Activated naive CD8-positive, alpha-beta T cell treated with anti-CD3 and anti-CD28 coated beads for 36 hours (primary cell): ENCODE measurements at places on chromosomes 1 and 21. TPM values are rescaled to one million over a fixed set of nuclear protein-coding genes. Genes with fewer than 3 reads are reported as not detected.

GRCh38 chr21:16418226-16418625, 688.4 kb downstream of the USP25 start:
- no peak for DNase-seq

- no peak for DNase-seq
These were observed 4.0 kb upstream of the RCAN1 start for GRCh38 chr21:34618941-34619340.

DNA sequence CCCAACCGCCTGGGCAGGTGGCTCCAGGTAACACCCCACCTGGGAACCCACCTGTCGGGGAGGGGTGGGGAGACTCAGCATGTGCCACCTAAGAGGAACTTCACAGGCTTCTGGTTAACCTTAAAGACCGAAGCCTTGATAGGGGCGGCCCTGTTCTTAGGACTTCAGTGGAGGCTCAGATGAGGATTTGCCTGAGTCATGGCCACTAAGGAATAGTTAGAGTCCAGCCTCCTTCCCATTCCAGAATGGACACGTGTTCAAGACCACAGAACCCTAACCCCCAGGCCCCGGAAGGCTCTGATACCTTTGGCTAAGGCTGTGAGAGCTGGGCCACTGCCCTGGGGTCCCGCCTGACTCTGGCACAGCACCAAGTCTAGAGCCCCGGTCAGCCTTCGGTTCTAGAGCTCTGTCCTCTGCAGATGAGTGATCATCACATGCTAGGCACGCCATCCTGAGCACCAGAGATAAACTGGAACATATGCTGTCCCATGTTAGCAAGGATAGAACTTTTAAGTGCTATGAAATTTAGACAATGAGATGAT, 20.3 kb downstream of the PADI6 start:
- DNase-seq = no peak

- DNase-seq = no peak
These were observed 34.3 kb downstream of the CASZ1 start for GRCh38 chr1:10762153-10762523.

DNA sequence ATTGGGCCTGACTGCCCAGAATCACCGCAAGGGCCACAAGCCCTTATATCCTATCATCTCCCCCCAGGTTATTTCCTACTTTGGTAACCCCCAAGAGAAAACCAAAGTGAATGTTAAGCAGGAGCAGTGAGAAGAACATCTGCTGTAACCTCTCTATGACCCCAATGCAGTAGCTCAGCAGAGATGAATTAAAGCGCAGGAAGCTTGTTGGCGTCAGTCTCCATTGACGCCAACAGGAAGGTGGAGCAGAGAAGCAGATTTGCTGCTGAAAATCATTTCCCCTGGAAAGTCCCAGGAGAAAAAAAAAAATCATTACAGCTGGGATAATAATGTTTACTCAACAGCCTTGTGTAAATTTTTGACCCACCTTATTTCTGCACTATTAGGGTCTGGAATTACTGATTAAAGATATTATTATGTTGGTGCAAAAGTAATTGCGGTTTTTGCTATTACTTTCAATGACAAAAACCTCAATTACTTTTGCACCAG, 33.2 kb upstream of the FAM163A start:
- DNase-seq = no peak

GRCh38 chr1:172897738-172898137, 153.0 kb downstream of the TNFSF18 start:
- no peak for DNase-seq

- peak; percentile 59 for DNase-seq
These were observed 20.3 kb upstream of the SLC5A9 start for GRCh38 chr1:48202030-48202752.

- DNase-seq = no peak
These were observed 251.3 kb downstream of the KCNH1 start for GRCh38 chr1:210882414-210883221.

DNA sequence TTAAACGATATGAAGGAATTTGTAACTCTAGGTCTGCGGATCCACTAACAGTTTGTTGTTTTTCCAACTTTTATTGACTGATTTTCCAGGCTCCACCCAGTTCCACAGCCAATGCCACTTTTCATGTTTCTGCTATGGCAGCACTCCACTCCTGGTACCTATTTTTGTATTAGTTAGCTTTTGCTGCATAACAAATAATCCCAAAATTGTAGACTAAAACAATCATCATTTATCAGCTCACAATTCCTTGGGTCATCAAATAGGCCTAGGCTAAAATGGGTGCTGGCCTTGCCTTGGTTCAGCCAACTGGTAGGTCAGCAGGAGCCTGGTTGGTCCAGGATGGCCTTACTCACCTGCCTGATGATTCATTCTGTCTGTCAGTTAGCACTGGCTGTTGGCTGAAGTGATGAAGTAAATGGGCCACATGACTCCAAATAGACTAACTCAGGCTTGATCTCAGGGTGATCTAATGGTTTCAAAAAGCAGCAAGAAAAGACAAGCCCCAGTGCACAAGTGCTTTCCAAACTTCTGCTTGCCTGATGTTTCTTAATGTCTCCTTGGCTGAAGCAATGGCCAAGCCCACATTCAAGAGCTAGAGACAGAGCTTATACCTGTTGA, 3.2 kb upstream of the C8B start:
- no peak for DNase-seq

- DNase-seq = no peak
These were observed 55.8 kb downstream of the CENPF start for GRCh38 chr1:214658785-214659184.

DNA sequence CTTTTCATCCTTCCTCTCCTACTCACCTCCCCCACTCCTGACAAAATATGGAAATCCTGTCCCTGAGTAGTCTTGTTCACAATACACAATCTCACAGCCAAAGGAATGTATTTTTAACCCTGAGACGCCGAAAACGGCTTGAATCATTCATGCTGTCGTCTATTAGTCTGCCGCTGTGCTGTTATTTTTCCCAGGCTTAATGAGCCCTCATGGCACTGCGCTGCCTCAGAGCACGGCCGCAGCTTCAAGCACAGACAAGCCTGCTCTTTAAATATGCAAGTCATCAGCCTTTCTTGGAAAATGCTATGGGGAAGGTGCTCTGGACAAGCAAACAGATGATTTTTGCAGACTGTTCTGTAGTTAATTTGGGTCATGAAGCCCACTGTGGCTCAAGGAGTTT, 302.7 kb downstream of the DISC1 start:
- no peak for DNase-seq

GRCh38 chr21:19124691-19125090, 721.1 kb upstream of the TMPRSS15 start:
- no peak for DNase-seq

- no peak for DNase-seq
These were observed 137.5 kb upstream of the TMEM51 start for GRCh38 chr1:15016001-15016400.

DNA sequence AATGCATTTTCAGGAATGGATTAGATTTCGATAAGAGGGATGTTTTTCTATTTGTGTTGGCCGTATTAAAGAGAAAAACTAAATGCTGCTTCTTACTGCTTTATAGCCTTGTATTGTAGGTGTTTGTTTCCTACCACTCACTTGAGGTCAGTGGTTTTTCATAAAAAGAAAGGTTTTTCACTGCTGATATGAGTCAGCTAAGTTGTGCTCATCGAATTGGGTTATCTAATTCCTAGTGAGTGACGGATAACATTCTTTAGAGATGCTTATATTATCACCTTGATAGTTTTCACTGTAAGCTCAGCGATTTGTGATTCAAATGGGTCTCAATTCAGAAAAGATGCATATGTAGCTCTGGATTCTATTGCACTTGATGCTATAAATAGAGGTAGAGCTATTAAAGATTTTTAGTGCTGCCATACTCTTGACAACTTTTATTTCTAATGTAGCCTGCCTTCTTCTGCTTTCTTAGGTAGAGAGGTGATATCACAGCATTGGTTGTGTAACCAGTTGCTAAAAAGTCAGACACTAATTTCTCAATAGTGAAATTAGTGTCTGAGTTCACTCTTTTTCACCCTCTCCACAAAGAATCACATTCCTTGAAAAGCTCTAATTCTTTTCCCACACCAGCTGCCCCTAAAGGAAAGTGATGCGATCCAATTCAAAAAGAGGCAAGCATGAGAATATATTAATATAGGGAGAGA, 180.0 kb downstream of the RASAL2 start:
- DNase-seq = no peak

DNA sequence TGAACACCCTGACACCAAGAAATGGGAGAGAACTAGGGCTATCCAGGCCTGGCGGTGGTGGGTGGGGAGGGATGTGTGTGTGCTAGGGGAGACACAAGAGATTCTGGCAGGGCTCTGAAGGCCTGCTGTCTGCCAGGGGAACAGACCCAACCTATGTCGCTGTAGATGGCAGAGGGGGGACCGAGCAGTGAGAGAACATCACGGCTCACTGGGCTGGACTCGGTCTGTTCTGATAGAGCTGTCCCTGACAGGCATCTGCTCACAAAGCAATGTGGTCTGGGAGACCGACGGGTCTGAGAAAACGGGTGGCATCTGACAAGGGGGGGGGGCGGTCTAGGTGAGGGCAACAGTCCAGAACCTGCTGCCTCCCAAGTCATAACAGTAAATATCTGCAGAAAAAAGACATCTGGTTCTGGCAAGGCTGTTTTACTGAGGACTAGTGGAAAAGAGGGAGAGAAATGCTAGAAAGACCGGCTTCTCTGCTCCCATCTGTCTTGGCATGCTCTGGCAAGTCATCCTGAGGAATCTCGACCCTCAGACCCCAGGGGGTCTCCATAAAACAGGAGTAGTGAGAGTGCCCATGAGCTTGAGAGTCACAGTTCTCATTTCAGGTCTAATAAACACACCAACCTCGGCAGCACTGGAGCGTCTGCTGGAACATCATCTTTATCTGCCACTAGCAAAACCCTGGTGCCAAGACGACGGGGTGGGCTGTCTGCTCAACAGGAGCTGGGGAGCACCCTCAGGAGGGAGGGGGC, 36.5 kb downstream of the SLC66A1 start:
- no peak for DNase-seq

- no peak for DNase-seq
These were observed 52.9 kb downstream of the L1TD1 start for GRCh38 chr1:62247391-62248168.

DNA sequence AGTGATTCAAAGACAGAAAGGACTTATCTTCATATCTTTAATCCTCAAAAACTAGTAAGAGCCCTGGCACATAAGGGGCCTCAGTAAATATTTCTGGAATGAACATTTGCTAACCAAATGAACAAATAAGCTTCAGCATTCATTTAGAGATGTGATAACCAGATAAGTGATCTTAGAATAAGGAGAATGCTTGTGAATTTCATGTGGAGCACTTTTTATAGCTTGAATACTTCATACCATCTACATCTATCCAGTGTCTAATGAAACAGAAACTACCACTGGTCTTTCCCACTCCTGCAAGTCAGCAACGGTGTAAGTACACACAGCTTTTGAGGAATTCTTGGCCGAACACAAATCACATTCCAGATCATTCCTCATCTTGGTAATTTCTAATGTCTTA, 38.5 kb downstream of the EDEM3 start:
- no peak for DNase-seq

- DNase-seq = no peak
These were observed 161.6 kb upstream of the KCNJ15 start for GRCh38 chr21:38095220-38095619.

DNA sequence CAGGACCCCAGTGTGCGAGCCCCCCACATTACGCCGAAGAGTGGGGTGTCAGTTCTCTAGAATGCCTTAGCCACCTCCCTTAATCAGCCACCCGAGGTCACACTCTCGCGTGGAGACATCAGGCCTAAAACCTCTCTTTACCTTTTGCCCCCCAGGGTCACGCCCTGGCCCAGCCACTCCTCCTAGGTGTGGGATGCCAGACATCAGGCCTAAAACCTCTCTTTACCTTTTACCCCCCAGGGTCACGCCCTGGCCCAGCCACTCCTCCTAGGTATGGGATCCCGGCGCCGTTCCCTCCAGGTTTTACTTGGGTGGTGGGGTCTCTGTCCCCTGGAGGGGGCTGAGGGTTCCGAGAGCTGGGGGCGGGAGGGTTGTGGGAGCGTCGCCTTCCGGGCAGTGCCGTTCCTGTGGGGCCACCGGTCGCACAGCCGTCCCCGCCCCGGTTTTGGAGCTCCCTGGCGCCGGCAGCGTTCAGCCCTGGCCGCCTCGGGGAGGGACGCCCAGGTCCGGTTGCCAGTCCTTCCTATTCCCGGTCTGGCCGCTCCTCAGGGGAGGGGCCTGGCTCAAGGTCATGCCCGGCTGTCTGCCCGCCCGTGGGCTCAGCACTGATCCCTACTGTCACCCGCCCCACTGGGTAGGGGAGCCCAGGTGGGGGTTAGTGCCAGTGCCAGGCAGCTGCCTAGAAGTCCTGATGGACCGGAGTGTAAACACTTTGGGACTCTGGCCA, 882 bp downstream of the VPS13D start:
- peak; percentile 23 for DNase-seq

DNA sequence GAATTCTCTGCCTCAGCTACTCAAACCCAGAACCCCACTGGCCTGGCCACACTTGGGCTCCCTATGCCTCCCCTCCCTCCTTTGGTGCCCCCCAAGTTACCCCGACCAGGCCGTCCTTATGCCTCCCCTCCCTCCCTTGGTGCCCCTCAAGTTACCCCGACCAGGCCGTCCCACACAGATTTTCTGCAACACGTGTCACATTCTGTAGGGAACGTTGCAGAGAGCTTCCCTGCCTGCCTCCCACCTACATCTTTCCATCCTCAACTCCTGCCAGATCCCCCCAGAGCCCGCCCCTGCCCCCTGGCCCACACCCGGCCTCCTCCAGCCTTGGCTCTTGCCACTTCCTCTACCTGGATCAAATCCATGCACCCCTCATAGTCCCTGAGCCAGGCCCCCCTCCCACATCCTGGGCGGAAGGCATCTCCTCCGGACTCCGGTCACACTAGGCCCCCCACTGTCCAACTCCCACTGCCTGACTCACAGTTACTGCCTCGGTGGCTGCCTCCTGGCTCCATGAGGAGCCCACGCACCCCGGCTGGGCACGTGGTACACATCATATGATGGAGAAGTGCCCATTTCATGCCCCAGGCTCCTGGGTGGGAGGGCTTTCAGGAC, 41.2 kb downstream of the KCNAB2 start:
- DNase-seq = no peak

Gene RNF186
- total RNA-seq = not detected

Gene SUMO3
- 92.5 TPM for total RNA-seq

Gene NHLH1
- total RNA-seq = 0.52 TPM

Gene ABCG1
- 11.1 TPM for total RNA-seq

Gene BARHL2
- not detected for total RNA-seq

Gene SGIP1
- total RNA-seq = not detected

Gene RNU1-2
- total RNA-seq = 874 TPM

Gene ANKRD65
- not detected for total RNA-seq

Gene SAMD11
- not detected for total RNA-seq

Gene IRF2BP2
- total RNA-seq = 111 TPM

Gene NPHP4
- 11.4 TPM for total RNA-seq
